ENCODE measurements at places on chromosomes 16 and 17.

DNA sequence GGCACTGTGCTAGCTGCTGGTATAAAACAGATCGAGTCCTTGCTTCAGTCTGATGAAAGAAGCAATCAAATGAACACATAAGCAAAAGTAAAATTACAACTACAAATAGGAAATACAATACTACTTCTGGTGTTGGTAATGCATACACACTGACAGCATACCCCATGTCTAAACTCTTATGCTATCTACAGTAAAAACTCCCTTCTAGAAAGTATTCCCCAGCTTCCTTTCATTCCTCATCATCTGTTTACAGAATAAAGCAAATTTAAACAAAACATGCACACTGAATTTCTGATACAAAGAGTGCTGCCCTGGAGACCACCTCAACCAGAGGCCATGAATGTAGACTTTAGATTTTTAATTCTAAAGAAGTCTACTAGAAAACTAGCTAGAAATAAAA is 109.6 kb downstream of the SSH2 start:
- DNase-seq, result no peak

- no peak for DNase-seq
Observed at GRCh38 chr17:16407911-16408588, 7.3 kb upstream of the TRPV2 start.

DNA sequence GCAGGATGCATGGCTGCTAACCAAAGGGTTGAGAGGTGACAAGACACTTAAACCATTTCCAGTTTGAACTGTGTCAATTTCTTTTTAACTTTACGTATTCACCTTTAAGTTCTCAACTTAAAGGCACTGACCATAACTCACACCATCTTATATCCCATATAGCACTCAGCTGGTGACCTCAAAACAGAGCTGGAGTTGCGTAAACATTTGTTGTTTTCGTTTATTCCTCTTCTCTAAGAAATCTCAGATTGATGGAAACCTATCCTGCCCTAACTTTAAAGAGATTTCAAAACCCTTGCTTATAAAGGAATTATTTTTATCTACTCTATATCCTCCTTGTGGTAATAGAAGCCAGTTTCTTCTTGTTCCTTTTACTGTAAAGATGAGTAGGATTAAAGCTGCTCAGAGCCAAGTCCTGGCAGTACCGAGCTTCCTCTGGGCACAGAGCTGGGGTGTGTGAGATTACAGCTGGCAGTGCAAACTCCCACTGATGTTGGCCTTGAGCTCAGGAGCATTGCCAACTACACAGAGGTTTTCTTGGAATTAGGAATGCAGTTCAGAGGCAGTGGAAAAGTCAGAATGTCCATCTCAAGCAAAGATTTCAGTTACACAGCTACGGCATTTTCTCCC is 1.3 kb downstream of the KCTD2 start:
- DNase-seq, result no peak

DNA sequence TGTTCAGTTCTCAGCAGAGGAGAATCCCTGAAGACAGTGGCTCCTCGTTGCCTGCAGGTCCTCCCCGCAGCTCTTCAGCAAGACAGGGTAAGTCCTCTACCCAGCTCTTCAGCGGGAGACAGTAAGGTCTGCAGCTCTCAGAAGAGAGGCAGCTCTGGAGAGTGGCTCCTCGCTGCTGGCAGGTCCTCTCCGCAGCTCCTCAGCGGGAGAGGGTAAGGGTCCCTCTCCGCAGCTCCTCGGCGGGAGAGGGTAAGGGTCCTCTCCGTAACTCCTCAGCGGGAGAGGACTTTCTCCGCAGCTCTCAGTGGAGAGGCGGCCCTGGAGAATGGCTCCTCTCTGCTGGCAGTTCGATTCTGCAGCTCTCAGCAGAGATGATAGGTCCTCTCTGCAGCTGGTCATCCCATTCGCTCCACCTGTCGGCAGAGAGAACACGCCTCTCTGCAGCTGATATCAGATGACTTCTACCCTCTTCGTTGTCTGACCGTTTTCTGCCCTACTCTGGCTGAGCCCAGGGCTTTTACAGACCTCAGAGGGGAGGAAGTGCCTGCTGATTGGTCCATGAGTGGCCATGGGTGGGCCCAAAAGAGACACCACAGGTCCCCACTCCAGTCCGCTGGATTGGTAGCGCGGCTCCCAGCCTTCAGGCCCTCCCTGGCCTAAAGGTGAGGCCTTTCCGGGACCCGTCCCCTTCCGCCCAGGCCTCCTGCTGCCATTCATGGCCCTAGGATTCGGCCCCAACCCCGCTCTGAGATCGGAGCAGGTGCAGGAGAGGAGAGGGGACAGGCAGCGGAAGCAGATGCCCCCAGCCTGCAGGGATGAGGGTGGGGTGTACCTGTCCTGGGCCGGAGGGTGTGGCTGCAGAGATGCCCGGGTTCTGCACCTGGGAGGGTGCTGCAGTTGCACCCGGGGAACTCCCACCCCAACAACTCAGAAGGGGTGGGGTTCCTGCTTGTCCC is 11.9 kb upstream of the SHCBP1 start:
- no peak for DNase-seq

GRCh38 chr16:77406680-77407079 is 28.2 kb downstream of the ADAMTS18 start:
- no peak for DNase-seq

DNA sequence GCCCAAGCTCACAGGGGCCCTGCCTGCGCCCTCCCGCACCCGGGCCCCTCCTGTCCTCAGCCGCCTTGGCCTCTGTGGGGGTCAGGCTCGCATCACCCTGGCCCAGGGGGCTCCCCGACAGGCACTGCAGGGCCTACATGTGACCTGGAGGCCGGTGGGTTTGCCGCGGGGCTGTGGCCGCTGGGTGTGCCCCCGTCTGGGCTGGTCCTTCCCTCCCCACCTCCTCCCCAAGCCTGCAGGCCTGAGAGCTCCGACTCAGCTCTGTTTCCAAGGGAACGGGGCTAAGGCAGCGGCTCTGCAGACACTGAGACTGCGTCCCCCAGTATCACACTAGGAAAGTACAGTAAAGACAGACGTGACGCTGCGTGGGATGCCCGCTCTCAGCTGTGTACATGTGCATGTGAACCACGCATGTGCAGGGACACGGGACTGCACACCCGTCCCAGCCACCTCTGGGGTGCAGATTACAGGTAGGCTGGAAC is 16.5 kb upstream of the WDR45B start:
- DNase-seq, result no peak

GRCh38 chr17:17581509-17581908 is 10.0 kb downstream of the PEMT start:
- no peak for DNase-seq

DNA sequence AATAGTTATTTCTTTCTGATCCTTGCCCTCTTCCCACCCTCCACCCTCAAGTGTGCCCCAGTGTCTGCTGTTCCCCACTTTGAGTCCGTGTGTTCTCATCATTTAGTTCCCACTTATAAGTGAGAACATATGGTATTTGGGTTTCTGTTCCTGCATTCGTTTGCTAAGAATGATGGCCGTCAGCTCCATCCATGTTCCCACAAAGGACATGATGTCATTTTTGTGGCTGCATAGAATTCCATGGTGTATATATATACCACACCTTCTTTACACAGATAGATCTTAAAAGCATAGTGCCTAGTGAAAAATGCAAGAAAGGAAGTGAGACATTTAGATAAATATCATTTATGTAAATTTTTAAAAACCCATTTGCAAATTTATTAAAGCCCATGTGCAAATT is 33.1 kb downstream of the HS3ST2 start:
- DNase-seq, result no peak

DNA sequence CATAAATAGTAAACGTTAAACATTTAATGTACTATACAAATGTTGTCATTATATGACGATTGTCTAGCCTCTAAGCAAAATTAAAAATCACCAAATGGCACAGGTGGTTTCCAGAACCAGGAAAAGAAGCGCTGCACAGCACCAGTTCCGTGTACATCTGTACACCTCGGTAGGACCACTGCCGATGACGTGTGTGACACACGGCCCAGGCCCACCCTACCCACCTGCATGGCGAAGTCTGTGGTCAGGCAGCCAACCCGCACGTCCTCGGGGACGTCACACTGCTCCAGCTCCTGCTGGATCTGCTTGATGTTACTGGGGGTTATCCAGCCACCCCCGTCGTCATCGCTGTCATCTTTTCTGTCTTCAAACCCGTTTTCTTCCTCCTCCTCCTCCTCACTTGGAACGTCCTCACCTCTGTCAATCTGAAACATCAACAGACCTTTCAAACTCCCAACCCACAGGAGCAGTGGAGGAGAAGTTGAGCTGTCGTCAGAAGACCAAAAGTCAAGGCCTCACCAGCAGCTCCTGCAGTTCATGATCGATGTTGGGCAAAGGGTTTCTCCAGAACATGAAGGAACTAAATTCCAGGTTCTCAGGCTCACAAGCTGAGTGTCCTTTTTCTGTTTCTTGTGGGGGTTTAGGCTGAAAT is 5.9 kb downstream of the NOB1 start:
- no peak for DNase-seq

DNA sequence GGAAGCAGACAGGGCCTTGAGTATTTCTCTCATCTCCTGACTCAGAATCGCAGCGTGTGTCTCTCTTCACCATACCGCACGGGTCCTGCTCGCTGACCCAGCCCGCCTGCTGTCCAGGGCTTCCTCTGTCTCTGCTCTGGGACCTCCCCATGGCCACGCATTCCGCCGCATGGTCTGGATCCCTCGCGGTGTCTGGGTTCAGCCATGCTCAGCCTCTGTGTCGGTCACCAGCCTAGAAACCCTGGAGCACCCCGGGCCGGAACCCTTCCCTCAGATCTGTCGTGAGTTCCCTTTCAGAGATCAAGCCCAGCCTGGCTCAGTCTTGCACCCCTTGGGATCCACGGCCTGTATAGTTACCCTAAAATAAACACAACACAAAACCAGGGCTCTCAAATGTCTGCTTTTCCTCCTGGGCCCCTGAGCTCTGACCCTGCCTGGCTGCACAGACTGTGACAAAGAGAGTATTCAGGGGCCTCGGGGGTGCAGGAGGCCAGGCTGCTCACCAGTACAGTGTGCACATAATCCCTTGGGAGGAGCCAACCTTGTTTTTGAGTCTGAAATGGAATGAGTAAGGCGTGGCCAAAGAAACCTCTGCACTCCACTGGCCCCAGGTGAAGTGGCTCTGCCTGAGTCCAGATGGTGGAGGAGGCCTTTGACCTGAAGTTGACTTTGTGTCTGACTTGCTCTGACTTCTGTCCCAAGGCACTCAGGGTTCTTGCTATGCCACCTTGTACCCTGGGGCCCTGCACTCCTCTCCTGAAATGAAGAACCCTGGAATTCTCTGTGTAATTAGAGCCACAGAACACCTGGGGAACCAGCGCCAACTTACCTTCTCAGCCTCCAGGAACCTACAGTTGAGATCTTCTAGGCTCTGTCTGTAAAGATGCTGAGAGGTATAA is 5.8 kb upstream of the SPIRE2 start:
- no peak for DNase-seq

- no peak for DNase-seq
Observed at GRCh38 chr16:73228649-73229048, 180.7 kb upstream of the ZFHX3 start.

- no peak for DNase-seq
Observed at GRCh38 chr16:22621586-22622155, 111.0 kb downstream of the NPIPB5 start.

- peak; percentile 50 for DNase-seq
Observed at GRCh38 chr17:8935191-8935590, 30.3 kb downstream of the PIK3R5 start.

- DNase-seq, result no peak
Observed at GRCh38 chr16:70730031-70730430, 44.2 kb upstream of the MTSS2 start.

DNA sequence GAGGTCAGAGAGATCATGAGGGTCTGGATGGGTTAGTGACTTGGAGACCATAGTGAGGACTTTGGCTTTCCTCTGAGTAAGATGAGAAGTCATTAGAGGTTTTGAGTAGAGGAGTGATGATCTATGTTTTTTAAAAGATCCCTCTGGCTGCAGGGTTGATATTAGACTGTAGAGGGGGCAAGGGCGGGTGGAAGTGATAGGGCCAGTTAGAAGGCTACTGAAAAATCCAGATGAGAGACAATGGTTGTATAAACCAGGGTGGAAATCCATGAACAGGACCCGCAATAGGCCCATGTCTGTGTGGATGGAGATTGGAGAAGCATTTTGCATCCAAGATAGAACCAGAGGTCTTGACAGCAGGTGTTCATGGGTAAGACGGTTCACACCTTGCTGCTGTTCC is 9.8 kb downstream of the ITGAL start:
- DNase-seq, result no peak

DNA sequence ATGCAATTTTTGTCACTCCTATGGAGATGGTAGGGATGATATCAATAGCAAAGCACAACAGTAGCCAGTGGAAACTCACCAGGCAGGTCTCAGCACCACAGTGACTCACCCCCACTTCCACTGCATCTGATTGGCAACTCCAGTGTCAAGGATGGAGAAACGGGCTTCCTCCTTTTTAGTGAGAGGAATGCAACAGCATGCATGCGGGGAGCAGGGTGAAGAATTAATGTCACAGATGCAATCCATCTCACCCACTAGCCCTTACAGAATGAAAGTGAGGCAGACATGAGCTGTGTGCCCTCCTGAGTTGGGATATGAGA is 467.0 kb upstream of the C16orf82 start:
- DNase-seq, result no peak

DNA sequence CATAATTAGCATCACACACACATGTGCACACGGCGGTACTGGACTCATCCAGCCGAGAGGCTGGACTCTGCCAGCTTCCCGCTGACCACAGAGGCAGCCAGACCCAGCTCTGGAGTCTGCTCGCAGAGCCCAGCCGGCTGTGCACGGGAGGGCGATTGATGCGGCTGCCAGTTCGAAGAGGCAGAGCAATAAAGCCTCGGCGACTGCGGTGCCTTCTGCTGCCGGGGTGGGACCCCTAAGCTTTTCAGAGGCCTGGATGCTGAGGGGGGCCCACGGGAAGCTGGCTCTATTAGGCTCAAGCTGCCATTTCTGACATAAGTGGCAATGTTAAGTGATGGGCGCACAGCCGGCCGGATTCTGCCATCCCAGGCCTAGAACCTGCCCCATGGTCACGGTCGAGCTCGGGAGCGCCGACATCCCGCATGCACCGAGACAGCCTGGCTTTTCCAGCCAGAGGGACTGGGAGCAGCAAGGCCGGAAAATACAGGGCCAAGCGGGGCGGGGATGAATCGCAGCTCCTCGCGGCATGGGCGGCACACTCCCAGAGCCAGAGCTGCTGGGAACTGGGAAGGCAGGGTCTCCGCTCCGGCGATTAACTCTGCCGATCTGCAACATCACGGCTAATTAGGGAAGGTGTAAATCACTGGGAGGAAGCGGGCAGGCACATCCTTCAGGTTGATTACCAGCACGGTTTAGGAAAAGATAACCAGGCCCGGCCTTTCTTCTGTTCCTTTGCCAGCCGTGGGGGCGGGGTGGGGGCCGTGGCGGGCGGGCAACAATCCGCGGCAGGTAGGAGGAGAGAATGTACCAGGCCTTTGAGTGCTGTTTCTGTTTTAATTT is 57.7 kb downstream of the TBC1D16 start:
- no peak for DNase-seq
